ENCODE measurements at places on chromosomes 6 and 20.
A peak's percentile ranks its signal among the peaks of the same experiment; 100 is the strongest.

GRCh38 chr20:22578221-22579118 is 5.9 kb downstream of the FOXA2 start:
- DNase-seq: no peak

DNA sequence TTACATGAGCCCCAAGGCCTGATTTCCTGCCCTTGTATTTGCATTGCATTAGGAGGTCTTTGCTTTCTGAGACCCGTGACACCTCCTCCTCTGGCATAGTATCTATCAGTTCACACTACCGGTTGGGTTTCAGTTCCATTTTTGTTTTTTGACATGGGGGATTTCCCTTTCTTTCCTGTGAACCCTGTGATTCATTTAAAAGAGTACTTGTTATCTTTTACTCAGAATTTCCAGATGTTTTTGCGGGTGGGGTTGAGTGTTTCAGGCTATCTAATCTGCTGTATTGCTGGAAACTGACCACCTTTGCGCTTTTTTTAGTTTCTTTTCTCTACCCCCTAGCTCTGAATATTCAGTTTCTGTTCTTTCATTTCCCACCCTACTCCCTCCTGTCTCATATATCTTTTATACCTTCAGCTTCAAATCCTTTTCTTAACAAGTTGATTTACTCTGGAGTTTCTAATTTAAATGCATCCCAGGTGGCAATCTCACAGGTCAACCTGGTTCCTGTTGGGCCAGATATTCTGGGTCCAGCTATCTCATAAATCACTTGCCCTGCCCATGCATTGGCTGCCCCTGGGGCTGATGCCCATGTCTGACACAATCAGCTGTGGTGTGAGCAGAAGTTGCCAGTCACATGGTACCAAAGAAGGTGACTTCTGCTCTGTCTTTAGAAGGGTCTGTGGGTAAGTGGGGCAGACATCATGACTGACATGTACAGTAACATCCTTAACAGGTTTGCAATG is 14.3 kb upstream of the NCOA3 start:
- peak; percentile 98 for DNase-seq

- no peak for DNase-seq
These were observed 51.1 kb downstream of the RALGAPB start for GRCh38 chr20:38523697-38524096.

- no peak for DNase-seq
These were observed 141.7 kb downstream of the MTFR2 start for GRCh38 chr6:136108361-136108945.

- DNase-seq: no peak
These were observed 19.3 kb downstream of the RAET1L start for GRCh38 chr6:150005761-150006651.

DNA sequence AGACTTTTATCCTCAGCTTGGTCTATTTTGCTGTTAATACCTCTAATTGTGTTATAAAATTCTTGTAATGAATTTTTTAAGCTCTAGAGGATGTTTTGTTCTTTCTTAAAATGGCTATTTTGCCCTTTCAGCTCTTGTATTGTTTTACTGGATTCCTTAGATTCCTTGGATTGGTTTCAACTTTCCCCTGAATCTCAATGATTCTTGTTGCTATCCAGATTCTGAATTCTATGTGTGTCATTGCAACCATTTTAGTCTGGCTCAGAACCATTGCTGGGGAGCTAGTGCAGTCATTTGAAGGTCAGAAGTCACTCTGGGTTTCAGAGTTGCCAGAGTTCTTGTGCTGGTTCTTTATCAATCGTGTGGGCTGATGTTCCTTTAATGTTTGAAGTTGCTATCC is 37.1 kb downstream of the OTOR start:
- no peak for DNase-seq

DNA sequence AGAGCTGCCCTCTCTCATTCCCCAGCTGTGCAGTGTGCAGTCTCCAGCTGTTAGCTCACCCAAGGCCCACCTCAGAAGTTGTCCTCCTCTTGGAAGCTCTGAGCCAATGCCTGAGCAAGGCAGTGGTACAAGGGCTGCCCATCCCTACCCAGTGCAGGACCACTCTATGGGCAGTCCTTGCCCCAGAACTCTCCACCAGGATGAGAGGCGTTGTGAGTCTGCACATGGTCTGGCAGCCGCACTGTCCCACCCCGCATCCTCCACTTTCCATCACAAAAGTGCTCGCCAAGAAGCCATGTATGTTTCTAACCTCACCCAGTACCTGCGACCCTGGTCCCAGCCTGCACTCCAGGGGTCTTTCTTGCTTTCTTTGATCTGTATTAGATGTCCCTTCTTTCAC is 175.1 kb upstream of the PMEPA1 start:
- DNase-seq: no peak

DNA sequence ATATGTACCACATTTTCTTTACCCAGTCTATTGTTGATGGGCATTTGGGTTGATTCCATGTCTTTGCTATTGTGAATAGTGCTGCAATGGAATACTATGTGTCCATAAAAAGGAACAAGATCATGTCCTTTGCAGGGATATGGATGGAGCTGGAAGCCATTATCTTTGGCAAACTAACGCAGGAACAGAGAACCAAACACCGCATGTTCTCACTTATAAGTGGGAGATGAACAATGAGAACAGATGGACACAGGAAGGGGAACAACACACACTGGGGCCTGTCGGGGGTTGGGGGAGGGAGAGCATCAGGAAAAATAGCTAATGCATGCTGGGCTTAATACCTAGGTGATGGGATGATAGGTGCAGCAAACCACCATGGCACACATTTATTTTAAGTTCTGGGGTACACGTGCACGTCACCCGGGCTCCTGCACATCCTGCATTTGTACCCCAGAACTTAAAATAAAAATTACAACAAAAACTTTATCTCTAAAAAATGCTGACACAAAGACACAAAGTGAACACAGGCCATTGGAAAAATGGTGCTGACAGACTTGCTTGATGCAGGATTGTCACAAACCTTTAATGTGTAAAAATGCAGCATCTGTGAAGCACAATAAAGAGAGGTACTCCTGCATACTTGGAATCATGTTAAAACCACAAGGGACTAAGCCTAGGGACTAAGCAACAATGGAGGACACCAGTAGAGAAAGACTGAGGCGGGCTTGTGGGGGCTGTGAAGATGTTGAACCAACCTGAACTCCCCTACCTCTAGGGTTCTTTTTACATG is 48.8 kb downstream of the BCAS1 start:
- no peak for DNase-seq

GRCh38 chr20:52268184-52268749 is 76.7 kb upstream of the ZFP64 start:
- no peak for DNase-seq

DNA sequence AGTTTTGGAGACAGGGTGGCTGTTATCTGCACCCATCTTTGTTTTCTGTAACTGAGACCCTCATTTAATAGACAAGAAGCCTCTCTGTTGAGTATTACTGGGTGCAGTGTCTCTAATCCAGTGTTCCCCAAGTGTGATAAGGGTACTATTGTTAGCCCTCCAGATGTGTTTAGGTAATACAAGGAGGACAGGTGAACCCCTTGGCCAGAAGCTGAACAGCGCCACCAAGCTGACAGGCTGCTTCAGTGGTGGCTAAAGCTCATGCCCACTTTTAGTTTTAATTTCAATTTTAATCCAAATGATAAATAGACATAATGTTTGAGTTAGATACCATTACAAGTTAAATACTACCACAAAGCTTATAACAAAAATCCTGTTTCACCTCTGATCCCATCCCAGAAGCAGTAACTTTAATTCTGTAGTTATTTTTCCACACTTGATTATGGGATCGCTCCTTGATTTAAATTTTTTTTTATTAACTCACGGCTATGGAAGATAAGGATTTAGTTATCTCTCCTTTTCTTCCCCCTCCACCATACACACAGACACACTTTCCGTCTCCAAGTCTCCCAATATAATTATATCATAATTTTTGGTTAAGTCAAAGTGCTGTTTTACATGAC is 8.4 kb upstream of the STK35 start:
- DNase-seq: no peak

DNA sequence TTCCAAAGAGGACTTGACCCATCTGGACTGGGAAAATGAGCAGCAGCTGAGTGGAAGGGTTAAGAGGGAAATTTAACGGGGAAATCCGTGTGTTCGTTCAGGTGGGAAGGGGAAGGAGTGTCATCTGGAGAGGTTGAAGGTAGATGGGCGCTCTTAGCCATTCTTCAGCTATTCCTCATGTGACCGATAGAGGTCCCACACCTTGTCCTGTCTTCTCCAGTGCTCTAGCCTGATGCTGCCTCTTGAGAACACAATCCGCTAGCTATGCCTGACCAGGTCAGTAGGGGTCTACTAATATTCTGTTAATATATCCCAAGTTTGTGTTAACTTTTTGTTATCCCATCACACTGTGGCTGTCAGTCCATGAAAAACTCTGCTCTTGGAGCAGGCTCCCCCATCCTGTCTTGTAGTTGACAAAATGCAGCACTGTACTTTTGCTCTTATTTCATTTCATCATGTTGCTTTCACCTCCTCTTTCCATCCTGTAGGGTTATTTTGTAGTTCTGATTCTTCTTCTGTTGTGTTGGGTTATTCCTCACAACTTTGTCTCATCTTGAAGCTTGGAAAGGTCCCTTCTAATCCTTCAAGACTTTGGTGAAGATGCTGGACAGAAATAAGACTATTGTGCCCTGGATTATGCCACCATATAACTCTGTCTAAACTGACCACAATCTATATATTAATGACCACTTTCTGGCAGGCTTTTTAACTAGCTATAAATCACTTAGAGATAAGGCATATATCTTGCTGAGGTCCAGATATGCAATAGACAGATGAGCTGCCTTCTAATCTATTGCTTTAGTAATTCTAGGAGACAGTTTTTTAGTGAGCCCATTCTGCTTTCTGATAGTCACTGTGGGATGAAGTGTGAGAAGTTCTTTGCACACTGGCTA is 123.4 kb upstream of the SUPT3H start:
- no peak for DNase-seq

- no peak for DNase-seq
These were observed 37.5 kb upstream of the NOX3 start for GRCh38 chr6:155493026-155493693.

DNA sequence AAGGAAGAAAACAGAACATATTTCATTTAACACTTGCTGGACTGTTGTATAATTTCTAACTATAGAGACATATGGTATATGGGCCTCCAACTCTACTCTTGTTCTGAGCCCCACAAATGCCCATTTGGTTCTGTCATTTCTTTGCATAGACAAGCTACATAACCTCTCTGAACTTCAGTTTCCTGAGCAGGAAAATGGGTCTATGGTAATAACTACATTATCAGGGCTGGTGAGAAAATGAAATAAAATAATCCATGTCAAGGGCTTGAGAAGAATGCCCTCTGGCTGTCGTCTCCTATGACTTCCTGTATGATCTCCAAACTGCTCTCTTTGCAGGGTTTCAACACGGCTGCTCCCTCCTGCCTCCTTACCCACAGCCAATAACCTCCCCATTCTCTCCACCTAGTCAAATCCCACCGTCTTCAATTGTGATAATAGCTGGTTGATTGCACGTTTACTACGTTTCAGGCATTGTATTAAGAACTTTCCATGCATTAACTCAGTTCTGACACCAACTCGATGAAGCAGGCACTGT is 12.0 kb downstream of the ZCCHC3 start:
- DNase-seq: no peak

DNA sequence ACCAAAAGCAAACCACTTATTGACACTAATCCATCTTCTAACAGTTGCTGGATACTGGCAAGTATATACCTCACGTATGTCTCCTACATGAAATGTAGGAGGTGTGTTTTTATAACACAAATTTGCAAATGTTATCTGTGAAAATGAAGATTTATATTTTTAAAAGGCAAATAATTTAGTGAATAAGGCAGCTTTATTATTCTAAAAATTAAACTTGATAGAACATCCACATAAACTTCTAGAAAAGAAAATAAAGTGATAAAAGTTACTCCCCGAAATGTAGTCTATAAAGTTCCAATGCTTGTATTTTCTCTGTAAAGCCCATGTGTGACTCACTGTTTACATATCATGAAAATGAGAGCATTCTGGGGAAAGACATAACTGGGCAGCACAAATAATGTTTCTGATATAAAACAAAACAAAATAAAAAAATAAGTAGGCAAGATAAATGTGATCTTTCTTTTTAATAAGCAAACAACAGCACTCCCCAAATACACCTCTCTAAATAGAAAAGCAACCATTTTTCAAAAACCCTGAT is 84.4 kb downstream of the MAP7 start:
- DNase-seq: no peak

DNA sequence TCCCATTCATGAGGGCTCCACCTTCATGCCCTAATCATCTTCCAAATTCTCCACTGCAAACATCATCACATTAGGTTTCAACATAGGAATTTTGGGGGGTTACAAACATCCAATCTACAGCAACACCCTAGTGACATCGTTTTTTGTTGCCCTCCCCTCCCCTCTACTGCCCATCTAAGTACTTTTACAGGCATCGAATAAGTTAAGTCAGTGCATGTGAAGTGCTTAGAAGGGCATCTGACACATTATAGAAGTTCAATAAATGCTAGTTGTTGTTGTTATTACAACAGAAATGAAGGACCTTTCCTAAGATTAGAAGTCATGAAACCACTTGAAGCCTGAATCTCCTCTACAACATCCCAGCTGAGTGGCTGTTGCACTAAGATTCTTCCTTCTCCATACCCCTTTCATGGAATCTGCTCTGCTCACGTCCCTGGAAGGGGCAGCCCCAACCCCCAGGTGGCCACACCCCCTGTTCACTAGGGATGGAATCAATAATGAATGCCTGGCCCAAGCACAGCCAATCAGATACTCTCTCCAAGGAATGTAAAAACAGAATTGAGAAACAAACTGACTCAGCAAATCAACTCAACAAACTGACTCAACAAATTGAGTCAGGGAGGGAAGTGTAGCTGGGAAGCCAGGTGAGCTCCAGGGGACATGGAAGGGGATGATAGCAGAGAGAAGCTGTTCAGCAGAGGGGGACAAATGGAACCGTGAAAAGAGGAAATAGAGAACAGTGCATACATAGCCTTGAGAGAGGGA is 3.9 kb upstream of the LRP11 start:
- DNase-seq: no peak

GRCh38 chr6:126632271-126632670 is 292.4 kb downstream of the CENPW start:
- DNase-seq: no peak

DNA sequence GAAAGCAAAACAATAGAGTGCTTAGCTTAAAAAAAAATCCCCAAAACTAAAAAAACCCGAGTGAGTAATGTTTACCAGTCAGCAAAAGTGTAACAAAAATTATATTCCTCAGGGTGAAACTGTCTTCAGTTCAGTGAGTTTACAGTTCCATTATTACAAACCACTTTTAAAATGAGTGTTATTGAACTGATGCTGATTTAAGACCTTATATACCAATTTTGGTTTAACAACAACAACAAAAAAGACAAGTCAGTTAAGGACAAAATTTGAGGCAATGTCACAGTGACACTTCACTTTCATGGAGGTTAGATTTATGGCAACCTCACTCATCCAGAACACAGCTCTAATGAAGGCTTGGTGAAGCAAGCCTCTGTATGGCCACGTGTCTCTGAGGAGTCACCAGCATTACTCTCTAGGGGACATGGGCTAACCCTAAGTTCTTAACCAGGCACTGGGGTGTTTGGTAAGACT is 630.8 kb downstream of the PHF3 start:
- no peak for DNase-seq

- peak; percentile 6 for DNase-seq
These were observed 897 bp downstream of the CD2AP start for GRCh38 chr6:47478233-47479139.

GRCh38 chr6:40965046-40965445 is 74.0 kb downstream of the UNC5CL start:
- no peak for DNase-seq
